ENCODE measurements at places on chromosomes 16 and 17.
A peak's percentile ranks its signal among the peaks of the same experiment; 100 is the strongest.

GRCh38 chr16:9484426-9484825, 393.0 kb downstream of the HAPSTR1 start:
- H3K36me3 ChIP-seq = no peaks in the 10 kb centered on the region
- no peak overlapping the region for H3K4me3 ChIP-seq
- H3K27me3 ChIP-seq = no peaks in the 10 kb centered on the region
- no peaks in the 10 kb centered on the region for H3K4me1 ChIP-seq
- DNase-seq = no peak
- H3K27ac ChIP-seq = no peak overlapping the region

DNA sequence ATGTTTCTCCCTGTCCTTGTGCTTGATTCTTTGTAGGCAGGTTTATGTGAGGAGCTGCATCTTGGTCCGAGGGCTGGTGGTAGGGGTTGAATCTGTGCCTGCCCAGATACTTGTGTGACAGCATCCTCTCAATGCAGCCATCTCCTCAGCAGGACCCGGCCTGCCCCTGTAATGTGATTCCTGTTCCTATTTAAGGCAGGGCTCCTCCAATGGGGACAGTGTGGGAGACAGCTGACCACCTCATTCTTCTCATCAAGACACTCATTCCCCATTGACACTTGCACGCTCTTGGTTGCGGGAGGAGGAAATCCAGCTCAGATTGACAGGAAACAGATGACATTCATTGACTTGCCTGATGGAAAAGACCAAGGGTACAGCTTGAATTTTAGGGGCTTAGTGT, 384.5 kb downstream of the CPPED1 start:
- no peak overlapping the region for H3K4me3 ChIP-seq
- no peak for DNase-seq
- no peaks in the 10 kb centered on the region for H3K27me3 ChIP-seq
- no peaks in the 10 kb centered on the region for H3K4me1 ChIP-seq
- H3K36me3 ChIP-seq = no peaks in the 10 kb centered on the region

DNA sequence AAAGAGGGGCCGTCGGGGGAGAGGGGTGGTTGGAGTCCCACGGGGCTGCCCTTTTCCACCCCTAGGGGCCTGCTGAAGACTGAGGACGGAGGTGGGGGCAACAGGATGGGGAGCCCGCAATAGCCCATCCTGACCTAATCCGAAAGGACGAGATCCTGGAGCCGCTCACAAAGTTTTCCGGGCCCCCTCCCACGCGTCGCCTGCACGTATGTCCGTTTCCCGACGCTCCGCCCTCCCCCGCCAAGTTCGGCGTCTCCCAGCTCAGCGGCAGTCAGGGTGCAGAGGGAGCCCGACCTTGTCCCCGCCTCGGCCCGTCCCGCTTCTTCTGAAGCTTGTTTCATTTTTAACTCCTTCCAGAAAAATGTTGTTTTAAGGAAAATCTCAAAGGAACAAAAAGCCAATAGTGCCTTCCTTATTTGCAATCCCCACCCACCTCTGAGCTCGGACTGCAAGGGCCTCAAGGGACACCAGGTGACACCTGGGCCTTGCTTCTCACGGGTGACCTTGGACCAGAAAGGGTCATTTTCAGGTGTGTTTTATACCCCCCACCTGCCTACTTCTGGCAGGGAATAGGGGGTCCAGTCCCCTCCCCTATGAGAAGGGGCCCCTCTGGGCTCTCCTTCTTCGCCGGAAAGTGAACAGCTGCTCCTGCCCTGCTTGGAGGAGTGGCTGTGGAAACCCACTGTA, 3.4 kb upstream of the ZNF423 start:
- DNase-seq = no peak
- peaks cover 40% of the 10 kb centered on the region for H3K27me3 ChIP-seq
- H3K36me3 ChIP-seq = no peaks in the 10 kb centered on the region

DNA sequence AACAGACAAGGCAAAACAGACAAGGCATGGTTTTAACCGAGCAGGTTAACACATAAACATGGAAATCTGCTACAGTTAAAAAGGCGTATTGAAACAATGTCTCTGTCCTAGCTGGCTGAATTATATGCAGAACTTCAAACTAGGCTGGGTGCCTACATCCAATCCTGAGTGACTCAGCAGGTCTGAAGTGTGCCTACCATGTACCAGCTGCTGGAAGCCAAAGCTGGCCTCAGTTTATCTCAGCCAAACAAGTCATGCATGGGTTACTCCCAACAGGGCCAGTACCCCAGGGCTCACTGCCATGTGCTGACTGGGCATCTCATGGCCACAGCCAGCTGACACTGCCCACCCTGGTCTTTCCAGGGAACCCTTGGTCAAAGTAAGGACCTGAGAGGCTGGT, 4.0 kb downstream of the C1QBP start:
- peaks cover 10% of the 10 kb centered on the region for H3K4me1 ChIP-seq
- no peak overlapping the region for H3K4me3 ChIP-seq
- no peak for DNase-seq
- H3K36me3 ChIP-seq = peaks cover 19% of the 10 kb centered on the region
- H3K27ac ChIP-seq = no peak overlapping the region
- no peaks in the 10 kb centered on the region for H3K27me3 ChIP-seq

- no peaks in the 10 kb centered on the region for H3K4me1 ChIP-seq
- no peaks in the 10 kb centered on the region for H3K27me3 ChIP-seq
- no peaks in the 10 kb centered on the region for H3K36me3 ChIP-seq
- no peak overlapping the region for H3K27ac ChIP-seq
- no peak for DNase-seq
These were observed 5.7 kb upstream of the SLC38A8 start for GRCh38 chr16:84048270-84048669.

DNA sequence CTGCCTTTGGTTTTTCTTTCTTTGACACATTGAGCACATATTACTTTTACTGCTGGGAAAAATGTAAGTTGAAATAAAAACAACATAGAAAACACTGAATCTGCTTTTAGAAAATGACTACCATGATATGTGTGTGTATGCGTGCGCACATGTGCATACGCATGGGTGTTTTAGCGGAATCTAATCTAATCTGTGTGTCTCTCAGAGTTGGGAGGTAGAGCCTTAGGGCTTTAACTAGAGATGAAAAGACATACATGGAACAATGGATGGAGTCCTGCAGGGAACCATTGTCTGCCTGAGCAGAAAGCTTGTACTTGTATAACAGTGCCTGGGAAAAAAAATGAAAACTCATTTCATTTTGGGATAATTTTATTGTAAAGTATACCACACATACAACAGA, 12.4 kb downstream of the SLFN5 start:
- no peak overlapping the region for H3K27ac ChIP-seq
- no peak overlapping the region for H3K4me3 ChIP-seq
- H3K4me1 ChIP-seq = no peaks in the 10 kb centered on the region

- no peak overlapping the region for H3K27ac ChIP-seq
- H3K4me3 ChIP-seq = no peak overlapping the region
- H3K27me3 ChIP-seq = no peaks in the 10 kb centered on the region
- H3K4me1 ChIP-seq = peaks cover 21% of the 10 kb centered on the region
- no peaks in the 10 kb centered on the region for H3K36me3 ChIP-seq
These were observed 21.3 kb downstream of the GNA13 start for GRCh38 chr17:65035191-65035590.

DNA sequence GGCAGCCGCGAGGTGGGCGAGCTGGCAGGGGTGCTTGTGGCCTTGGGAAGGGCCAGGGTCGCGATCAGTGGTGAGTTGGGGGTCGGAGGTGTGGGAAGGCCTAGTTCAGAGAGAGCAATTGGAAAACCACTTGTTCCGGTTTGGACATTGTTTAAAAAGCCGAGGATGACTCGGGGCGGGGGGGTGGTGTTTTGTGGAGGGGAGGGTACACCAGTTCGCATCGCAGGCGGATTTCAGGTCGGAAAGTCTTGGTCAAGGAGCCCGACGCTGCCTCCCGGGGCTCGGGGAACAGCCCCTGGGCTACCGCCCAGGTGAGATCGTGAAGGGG, 66.4 kb downstream of the KPNA2 start:
- H3K4me3 ChIP-seq = peak overlapping the region; percentile 48
- H3K4me1 ChIP-seq = no peaks in the 10 kb centered on the region
- DNase-seq = no peak
- no peaks in the 10 kb centered on the region for H3K36me3 ChIP-seq
- no peak overlapping the region for H3K27ac ChIP-seq

- peaks cover 66% of the 10 kb centered on the region for H3K4me1 ChIP-seq
- DNase-seq = no peak
- peaks cover 7% of the 10 kb centered on the region for H3K36me3 ChIP-seq
- peak overlapping the region; percentile 31 for H3K27ac ChIP-seq
These were observed 41.7 kb downstream of the SEC14L1 start for GRCh38 chr17:77182205-77183172.

DNA sequence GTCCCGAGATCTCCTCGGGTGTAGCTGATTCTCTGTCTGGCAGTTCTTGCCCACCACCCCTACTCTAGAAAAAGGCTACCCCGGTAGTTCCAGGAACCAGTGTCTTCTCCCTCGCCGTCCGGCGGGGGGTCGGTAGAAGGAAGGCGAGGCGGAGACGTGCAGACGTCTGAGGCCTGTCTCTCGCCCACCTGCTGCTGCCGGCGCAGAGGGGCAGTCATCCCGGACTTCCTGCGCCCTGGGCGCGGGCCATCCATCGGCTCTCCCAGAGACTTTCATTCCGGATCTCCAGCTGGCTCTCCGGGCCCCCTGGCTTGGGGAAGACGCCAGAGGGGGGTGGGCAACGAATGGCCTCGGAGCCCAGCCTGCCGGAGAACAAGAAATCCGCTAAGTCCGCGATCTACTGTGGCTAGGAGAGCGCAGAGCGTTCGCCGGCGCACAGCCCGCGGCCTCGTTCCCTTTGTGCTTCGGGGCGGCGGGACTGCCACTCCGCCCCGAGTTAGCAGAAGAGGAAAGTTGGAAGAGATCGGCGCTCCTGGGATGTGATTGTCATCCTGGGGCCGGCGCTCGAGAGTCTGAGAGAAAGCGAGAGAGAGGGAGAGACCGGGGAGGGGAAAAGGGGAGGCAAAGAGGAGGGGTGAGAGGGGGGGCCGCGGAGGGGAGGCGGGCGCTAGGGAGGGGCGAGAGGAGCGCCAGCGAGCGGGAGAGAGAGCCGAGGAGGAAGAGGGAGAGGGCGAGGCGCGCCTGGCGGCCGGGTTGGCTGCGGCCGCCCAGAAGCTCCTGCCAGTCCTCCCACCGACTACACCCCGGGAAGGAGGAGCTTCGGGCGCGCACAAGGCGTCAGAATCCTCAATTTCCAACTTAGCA, at the start of gene IRX5:
Gene IRX5, plus strand, starts transcription at position 861 of the 864 bp plus-strand sequence. CDS start 334 bp downstream, outside the sequence.
- peak; percentile 87 for DNase-seq
- H3K27me3 ChIP-seq = no peaks in the 10 kb centered on the region
- H3K4me1 ChIP-seq = peaks cover 7% of the 10 kb centered on the region
- peak within 1 kb of the TSS; percentile 85 for H3K4me3 ChIP-seq
- no peaks in the 10 kb centered on the region for H3K36me3 ChIP-seq

- no peak for DNase-seq
- no peaks in the 10 kb centered on the region for H3K27me3 ChIP-seq
- H3K36me3 ChIP-seq = no peaks in the 10 kb centered on the region
- H3K4me1 ChIP-seq = peaks cover 3% of the 10 kb centered on the region
- no peak overlapping the region for H3K27ac ChIP-seq
These were observed 21.4 kb upstream of the ZFP90 start for GRCh38 chr16:68517606-68518166.

GRCh38 chr16:2929693-2930092, 18.0 kb downstream of the FLYWCH1 start:
- no peak overlapping the region for H3K27ac ChIP-seq
- H3K4me1 ChIP-seq = peaks cover 10% of the 10 kb centered on the region
- DNase-seq = no peak
- H3K27me3 ChIP-seq = no peaks in the 10 kb centered on the region
- no peaks in the 10 kb centered on the region for H3K36me3 ChIP-seq
- no peak overlapping the region for H3K4me3 ChIP-seq

- no peak overlapping the region for H3K27ac ChIP-seq
- H3K4me1 ChIP-seq = peaks cover 9% of the 10 kb centered on the region
- H3K4me3 ChIP-seq = no peak overlapping the region
- no peak for DNase-seq
These were observed 67.4 kb upstream of the CHMP6 start for GRCh38 chr17:80924111-80924806.

DNA sequence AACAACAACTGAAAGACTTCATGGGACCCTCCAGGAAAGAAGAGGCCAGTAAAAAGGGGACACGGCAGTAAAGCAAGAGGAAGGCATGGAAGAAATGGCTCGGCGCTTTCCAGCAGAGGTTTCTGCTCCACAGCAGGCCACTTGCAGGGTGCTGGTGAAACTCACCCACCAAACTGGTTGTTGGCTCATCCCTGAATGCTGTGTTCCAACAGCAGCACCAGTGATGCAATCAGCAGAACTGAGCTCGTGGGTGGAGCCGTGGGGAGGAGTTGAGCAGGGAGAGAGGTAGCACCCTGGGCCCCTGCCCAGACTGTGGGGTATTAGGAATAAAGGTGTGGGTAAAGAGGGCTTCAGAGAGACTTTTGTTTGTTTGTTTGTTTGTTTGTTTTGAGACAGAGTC, 62.8 kb upstream of the ADCY9 start:
- no peak for DNase-seq
- no peaks in the 10 kb centered on the region for H3K4me1 ChIP-seq
- no peak overlapping the region for H3K27ac ChIP-seq
- H3K27me3 ChIP-seq = no peaks in the 10 kb centered on the region
- no peaks in the 10 kb centered on the region for H3K36me3 ChIP-seq

GRCh38 chr17:44071772-44072171, 1.2 kb downstream of the G6PC3 start:
- peak overlapping the region; percentile 75 for H3K27ac ChIP-seq
- no peaks in the 10 kb centered on the region for H3K27me3 ChIP-seq
- peak overlapping the region; percentile 94 for H3K4me3 ChIP-seq
- peaks cover 10% of the 10 kb centered on the region for H3K4me1 ChIP-seq
- no peaks in the 10 kb centered on the region for H3K36me3 ChIP-seq

GRCh38 chr17:10053782-10054540, 144.4 kb downstream of the GAS7 start:
- DNase-seq = no peak
- no peak overlapping the region for H3K4me3 ChIP-seq
- peaks cover 12% of the 10 kb centered on the region for H3K27me3 ChIP-seq

DNA sequence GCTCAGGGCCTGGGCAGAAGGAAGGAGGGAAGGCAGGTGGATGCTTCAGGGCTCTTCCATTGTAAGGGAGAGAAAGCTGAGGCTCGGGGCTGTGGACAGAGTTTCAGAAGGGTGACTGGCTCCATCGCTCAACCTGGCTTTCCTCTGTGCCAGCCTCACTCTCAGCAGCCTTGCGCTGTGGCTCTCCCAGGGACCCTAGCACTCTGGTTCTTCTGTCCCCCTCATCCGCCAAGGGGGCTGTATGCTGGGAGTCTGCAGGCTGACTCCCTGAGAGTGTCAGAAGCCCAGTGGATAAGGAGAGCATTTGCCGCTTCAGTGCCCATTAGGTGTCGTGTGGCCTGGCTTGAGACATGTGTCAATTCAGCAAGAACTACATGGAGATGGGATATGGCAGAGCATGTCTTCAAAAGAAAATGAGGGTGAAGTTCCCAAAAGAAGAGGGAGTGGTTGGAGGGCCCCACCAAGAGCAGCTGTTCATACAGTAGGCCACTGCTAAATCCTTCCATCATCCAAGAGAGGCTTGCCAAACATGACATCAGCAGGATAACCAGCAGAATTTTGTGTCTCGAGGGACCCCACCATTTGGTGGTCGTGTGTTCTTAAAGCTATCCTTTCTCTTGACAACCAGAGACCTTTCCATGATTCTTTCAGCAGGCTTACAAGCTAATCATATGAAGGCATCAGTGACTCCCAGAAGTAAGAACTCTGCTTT, 148.2 kb downstream of the IRX5 start:
- H3K4me1 ChIP-seq = no peaks in the 10 kb centered on the region
- no peak overlapping the region for H3K27ac ChIP-seq
- no peak overlapping the region for H3K4me3 ChIP-seq
- H3K27me3 ChIP-seq = no peaks in the 10 kb centered on the region

- H3K4me1 ChIP-seq = no peaks in the 10 kb centered on the region
- H3K27ac ChIP-seq = no peak overlapping the region
- H3K4me3 ChIP-seq = no peak overlapping the region
- no peak for DNase-seq
- H3K27me3 ChIP-seq = no peaks in the 10 kb centered on the region
These were observed 50.7 kb downstream of the GNA13 start for GRCh38 chr17:65005858-65006257.
